ENCODE measurements at places on chromosomes 11 and 22. TPM values are rescaled to one million over a fixed set of nuclear protein-coding genes. Genes with fewer than 3 reads are reported as not detected.

CREB3L1 gene
- 40.8 TPM for polyA plus RNA-seq

AGBL2 gene
- 0.47 TPM for polyA plus RNA-seq

XKR3 gene
- polyA plus RNA-seq = not detected

LRRC32 gene
- 25.4 TPM for polyA plus RNA-seq

CCDC87 gene
- polyA plus RNA-seq = 0.06 TPM

OR8G1 gene
- not detected for polyA plus RNA-seq

KIAA0930 gene
- polyA plus RNA-seq = 14.2 TPM
